ENCODE measurements at places on chromosomes 3 and 15.
A peak's percentile ranks its signal among the peaks of the same experiment; 100 is the strongest.

DNA sequence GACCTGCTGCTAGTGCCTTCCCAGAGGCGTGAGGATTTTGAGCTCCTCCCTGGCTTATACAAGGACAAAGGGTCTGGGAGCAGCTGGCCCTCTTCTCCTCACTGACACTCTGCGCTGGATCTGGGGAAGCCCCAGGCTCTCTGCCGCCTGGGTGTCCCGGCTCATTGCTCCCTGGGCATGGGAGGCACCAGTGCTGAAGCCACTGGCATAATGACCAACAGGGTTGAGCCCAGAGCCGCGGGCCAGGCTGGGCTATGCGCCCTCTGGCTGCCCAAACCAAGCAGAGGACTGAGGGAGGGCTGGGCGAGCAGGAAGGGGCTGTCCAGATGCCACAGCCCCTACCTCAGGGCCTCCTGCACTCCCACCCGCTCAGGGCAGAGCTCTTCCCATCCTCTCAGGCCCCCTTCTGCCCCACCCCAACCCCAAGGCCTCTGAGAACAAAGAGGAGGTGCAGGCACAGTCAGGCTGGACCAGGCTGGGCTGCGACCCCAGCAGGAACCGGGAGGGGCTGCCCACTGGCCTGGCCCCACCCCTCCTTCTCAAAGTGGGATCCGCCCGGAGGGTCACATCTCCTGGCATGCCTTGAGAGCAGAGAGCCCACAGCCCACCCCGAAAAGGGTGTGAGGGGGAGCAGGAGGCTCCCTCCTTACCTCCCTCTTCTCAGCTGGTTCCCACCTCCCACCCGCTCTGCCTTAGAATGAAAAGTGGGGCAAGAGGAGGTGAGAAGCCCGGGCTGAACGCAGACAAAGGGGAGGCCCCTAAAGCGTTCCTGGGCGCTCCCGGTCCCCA lies 1.6 kb downstream of the LINGO1 start:
- DNase-seq, result no peak

- DNase-seq, result no peak
Measured at GRCh38 chr3:101521211-101521701, 8.2 kb upstream of the SENP7 start.

- DNase-seq, result no peak
Measured at GRCh38 chr3:53753518-53754183, 92.6 kb downstream of the CHDH start.

DNA sequence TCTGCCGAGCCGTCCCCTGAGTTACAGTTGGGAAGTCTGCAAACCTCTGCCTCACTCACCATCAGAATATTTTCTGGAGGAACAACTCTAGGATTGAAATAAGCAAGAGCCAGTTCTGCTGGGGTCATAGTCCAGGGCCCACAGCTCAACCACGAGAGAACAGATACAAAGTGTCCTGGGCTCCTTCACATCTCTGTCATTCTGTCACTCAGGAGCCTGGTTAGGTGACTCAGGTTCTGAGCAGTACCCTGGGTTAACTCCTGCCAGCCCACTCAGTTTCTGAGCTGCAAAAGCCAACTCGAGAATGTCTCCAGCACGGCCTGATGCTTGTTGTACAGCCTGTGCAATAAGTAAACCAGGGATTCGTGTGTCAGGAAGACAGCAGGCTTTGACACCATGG lies 155.7 kb downstream of the SLCO3A1 start:
- DNase-seq, result no peak

DNA sequence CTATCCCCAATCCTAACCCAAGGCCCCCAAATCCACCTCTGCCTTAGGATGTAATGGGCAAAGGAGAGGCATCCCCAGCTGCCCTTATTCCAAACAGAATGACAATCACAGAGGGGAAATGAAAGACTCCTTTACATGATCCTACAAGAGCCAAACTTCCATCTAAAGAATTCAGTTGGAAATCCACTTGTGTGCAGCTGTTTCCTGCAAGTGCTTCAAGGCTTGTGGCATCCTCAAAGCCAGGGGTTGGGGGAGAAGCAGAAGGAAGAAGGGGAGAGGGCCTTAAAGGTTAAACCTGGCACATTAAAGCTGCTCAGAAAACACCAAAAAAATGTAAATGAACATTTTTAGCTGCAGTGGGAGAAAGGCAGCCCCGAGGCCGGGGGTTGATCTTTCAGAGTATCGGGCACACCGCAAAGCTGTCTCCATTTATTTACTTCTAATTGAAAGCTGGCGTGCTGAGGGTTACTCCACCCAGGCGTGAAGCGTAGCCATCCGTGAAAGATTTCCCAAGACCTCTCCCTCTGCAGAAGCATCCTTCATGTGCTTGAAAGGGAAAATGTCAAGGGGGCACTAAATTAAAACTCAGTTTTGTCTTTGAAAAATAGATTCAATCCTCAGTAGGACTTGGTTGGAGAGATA lies 217.8 kb downstream of the SHQ1 start:
- no peak for DNase-seq

- peak; percentile 65 for DNase-seq
Measured at GRCh38 chr3:187286467-187287059, 5.0 kb downstream of the MASP1 start.

- DNase-seq, result no peak
Measured at GRCh38 chr3:32217339-32217738, 21.1 kb upstream of the CMTM8 start.

DNA sequence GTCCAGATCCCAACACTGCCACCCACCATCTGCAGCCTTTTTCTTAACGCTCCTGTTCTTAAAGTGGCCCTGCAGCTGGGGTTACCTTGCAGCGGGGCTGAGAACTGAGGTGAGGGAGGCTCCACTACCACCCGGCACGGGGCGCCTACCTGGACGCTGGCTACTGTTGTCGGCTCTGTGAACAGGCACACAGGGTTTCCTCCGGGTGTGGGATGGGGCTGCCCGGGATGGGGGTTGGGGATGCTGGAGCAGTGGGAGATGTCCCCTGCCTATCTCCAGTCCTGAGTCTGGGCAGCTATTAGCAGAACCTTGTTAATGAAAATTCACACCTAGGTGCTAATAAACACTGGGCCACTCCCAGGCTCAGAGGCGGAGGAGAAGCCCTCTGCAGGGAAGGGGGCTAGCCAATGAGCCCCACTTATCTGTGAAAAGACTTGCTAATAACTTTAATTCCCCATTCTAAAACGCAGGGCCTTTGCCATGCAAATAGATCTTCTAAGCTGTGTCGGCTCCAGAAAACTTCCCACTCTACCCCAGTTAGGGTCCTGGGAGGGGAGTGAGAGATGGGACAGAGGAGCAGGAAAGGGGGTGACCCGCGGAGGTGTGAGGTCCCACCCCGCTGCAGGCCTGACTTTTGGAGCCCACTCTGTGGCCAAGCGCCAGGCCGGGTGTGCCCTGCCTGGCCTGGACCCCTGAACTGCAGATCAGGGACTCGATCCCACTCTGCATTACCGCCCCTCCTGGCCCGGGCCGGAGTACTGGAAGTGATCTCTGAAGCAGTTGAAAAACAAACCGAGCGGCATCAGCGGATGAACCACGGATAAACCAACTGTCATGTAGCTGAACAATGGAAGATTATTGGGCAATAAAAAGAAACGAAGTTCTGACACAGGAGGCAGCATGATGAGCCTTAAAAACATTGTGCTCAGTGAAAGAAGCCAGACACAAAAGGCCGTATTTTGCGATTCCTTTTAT lies 3.1 kb downstream of the MESP1 start:
- no peak for DNase-seq

GRCh38 chr15:90677807-90678790 lies 39.0 kb upstream of the BLM start:
- DNase-seq, result no peak

DNA sequence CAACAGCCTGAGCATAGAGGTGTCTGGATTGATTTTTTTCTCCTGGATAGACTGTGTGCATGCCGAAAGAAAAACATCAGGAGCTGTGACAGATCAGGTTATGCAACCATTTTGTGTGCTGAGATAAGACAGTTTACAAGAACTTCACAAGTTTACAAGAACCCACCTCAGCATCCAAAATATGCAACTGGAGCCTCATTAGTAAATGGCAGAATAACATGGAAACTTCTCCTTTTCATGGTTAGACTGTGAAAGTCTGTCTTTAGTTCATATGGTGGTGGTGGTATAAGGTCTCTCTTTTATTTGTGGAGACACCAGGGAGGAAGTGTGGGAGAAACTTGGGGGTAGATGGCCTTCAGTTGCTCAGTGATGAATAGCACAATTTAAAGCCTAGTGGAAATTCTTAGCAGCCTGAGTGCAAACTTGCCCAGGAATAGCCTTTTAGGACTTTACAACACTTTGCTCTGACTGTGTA lies 3.7 kb upstream of the ZNF609 start:
- DNase-seq, result no peak

DNA sequence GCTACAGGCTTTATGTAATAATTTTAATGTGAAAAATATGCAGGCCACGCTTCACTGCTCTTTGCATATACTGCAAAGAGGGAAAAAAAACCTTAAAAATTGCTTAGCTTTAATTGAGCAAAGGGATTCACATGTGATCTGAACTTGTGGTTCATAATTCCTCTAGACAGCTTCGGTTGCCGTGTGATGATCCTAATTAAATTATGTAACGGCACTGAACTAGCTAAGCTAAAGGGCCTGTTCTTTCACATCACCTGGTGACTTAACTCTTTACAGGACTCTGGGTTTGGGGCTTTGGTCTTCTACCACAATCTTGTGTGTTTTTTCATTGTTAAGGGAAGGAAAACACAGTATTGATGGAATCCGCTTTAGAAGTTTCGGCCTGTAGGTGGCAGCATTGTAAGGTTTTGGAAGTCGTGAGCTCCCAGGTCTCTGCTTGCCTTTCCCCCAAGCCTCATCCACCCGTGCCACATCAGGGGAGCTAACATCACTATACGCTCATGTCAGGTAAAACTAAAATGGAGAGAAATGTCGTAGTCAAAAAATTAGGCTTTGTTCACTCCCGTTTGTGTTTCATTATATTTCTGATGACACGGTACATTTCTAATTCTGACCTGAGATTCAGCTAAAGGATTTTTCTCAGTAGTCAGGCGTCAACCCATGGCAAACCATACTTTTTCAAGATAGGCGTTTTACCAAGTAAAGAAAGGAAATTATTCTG lies 205.6 kb upstream of the DPH6 start:
- DNase-seq, result peak; percentile 58

GRCh38 chr15:69744391-69745162 lies 292.0 kb downstream of the RPLP1 start:
- no peak for DNase-seq

GRCh38 chr15:57743424-57743823 lies 36.9 kb downstream of the POLR2M start:
- no peak for DNase-seq

DNA sequence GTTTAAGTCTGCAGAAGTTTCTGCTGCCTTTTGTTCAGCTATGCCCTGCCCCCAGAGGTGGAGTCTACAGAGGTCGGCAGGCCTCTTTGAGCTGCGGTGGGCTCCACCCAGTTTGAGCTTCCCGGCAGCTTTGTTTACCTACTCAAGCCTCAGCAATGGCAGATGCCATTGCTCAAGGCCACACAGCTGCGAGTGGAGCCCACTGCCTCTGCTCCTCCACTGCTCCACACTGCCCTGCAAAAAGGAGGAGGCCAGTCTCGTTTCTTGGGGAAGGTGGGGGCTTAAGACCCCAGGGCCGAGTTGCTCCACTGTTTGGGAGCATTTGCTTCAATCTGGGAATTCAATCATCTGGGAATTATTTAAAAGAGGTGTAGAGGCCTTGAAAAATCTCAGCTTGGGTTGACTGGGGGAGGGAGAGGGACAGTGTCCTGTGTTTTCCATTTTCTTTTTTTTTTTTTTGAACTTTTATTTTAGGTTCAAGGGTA lies 144.6 kb upstream of the MEF2A start:
- no peak for DNase-seq

DNA sequence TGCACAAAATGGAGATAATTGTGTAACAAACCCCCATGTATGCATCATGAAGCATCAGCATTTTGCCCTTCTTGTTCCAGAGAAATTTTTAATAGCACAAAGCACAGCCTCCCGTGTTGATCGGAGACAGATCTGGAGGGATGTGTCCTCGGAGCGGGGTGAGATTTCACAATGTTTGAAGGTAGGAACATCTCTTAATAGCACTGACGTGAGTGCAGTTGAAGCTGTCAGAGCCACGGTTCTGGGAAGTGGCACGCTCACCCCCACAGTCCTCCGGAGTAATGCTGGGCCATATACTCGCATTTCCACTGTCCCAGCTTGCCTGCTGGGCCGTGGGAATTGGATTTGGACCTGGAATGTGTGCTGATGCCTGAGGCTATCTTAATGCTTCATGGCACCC lies 24.1 kb downstream of the ARPP21 start:
- no peak for DNase-seq

GRCh38 chr3:108407886-108408285 lies 102.5 kb downstream of the MYH15 start:
- DNase-seq, result no peak

DNA sequence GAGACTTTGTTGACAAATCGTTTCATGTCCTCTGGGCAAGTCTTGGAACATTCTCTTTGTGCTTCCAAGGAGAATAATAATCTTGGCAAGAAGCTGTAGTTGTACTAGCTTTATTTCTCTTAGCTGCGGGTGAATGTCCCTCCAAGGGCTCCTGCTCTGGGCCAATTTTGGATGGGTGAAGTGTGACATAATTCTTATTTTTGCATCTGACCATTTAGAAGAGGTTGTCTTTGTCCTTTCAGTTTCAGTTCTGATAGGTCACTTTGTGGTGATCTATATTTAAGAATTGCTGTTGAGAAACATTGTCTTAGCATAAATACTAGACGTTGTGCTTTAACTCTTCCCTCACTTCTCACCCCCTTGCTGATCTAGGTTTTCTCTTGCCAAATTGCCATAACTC lies 164.8 kb upstream of the RORA start:
- DNase-seq, result no peak

- no peak for DNase-seq
Measured at GRCh38 chr15:50261981-50262380, 3.5 kb downstream of the HDC start.

- DNase-seq, result peak; percentile 25
Measured at GRCh38 chr3:188853856-188854771, 317.7 kb upstream of the TPRG1 start.

GRCh38 chr3:179015551-179016020 lies 56.0 kb downstream of the ZMAT3 start:
- DNase-seq, result peak; percentile 50

DNA sequence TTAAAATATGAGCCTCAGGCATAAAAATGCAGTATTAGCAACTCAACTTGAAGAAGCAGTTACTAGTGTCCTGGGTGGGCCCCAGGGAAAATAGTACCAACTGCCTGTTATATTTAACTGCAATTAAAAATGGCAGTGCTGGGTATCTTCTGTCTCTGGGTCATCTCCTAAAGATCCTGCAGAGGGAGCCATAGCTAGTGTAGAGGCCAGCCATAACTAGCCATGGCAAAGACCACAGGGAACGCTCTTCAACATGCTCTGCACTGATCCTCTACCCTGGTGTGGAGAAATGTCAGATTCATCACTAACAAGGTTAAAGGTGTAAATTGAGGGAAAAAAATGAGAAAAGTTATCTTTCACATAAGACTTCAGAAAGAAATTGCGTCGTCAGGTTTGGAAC lies 181.3 kb downstream of the SNRPN start:
- DNase-seq, result peak; percentile 12

DNA sequence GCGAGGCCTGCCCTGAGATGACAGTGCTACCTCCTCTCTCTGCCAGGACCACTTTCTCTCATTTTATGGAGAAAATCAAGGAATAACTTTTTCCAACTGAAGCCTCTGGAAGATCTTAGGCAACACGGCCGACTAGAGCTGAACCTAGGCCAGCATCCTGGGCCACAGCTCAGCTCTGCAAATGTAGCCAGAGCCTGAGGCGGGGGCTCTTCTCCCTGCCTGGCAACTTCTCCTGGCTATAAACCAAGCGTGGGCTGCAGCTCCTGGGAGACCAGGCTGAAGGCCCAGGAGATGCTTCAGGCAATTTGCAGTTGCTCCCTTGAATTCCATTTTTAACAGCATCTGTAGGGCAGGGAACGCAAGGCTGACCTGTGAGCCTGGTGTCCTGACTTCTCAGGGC lies 74.9 kb downstream of the CEMIP start:
- no peak for DNase-seq

GRCh38 chr3:129112308-129113052 lies 9.1 kb downstream of the RAB43 start:
- DNase-seq, result no peak
